ENCODE measurements at places on chromosomes 3 and 15.

- DNase-seq, result no peak
Measured at GRCh38 chr15:58465866-58466517, 34.2 kb downstream of the LIPC start.

DNA sequence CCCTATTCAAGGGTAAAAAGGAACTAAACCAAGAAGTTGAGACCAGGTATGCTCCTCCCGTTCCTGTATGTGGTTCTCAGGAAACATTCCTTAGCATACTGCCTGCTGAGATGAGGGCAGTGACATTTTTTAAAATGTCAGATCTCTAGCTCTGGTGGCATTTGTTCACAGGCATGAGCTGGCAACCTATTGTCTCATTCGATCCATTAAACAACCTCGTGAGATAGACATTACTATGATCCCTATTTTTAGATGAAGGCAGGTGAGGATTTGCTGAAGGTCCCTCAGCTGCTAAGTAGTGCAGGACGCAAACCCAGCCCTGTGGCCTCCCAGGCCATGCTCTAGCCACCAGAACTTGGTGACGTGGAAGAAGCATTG is 74.9 kb downstream of the SIDT1 start:
- no peak for DNase-seq

- no peak for DNase-seq
Measured at GRCh38 chr3:1462856-1463450, 370.1 kb downstream of the CNTN6 start.

- DNase-seq, result no peak
Measured at GRCh38 chr3:12323237-12323636, 34.4 kb downstream of the PPARG start.

GRCh38 chr3:107956991-107957900 is 133.6 kb downstream of the CD47 start:
- no peak for DNase-seq

- DNase-seq, result no peak
Measured at GRCh38 chr15:92772626-92773244, 117.2 kb upstream of the FAM174B start.

DNA sequence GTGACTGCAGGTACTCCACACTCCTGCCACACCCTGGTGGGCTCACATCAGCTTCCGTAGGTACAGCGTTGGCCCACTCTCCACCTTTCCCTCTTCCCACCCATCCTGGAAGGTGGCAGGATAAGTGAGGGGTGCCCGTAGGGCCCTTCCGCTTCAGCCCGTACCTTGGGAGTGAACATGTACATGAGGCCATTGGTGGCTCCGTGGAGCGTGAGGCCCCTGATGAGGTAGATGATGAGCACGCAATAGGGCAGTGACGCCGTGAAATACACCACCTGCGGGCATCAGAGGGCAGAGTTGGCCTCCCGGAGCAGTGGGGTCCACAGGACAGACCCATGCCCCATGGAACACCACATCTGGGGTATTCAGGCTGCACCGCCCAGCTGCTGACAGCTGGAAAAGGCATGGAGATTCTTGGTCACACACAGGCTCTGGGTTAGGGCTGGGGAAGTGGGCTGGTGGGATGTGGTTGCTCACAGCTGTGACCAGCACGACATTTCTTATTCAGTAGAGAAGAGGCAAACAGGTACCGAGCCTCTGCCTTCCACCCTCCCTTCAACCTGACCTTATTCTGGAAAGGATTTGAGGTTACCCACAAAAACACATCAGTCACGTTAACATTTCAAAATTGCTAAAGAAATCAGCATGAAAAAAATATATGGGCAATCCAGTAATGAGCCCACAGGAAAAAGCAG is 23.8 kb downstream of the SLC6A20 start:
- DNase-seq, result no peak

- DNase-seq, result no peak
Measured at GRCh38 chr3:61526308-61526707, 35.1 kb upstream of the PTPRG start.

- DNase-seq, result no peak
Measured at GRCh38 chr3:56302417-56302816, 165.8 kb downstream of the ERC2 start.

DNA sequence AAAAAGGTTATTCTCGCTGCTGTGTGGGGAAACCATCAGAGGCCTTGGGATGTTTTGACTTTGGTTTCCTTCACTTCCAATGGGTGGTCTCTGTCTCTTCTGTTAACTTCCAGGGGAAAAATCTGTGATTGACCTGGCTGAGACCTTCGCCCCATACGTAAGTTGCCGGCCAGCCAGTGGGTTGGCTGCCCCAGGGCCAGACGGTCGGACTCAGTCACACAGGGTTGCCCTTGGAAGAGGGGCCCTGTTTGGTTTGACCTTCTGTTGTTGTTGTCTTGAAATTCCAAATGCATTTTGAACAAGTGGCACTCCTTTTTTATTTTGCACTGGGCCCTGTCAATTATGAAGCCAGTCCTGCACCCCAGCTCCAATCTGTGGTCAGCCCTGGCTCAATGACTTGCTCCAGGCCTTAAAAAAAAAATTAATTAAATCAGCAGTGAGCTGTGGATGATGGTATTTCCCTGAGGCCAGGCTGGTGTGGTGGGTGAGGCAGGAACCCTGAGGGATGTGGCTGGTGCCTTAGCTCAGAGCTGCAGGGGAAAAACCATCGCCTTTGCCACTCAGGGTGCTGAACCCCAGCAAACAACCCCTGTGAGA is 4.5 kb downstream of the FAM107A start:
- no peak for DNase-seq

DNA sequence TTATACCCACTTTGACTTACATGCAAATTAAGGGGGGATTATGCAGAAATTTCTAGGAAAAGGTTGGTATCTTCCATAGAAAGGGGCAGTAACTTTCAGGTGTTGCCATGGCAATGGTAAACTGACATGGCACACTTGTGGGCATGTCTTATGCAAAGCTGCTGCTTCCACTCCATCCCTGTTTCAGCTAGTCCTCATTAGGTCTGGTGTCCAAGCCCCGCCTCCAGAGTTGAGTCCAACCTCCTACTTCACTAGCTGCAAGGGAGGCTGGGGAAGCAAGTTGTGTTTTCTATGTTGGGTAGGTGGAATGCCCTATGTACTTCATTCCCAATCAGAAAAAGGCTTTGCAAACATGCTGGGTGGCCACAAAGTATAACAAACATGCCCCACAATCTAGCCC is 14.7 kb upstream of the KLHL40 start:
- no peak for DNase-seq

DNA sequence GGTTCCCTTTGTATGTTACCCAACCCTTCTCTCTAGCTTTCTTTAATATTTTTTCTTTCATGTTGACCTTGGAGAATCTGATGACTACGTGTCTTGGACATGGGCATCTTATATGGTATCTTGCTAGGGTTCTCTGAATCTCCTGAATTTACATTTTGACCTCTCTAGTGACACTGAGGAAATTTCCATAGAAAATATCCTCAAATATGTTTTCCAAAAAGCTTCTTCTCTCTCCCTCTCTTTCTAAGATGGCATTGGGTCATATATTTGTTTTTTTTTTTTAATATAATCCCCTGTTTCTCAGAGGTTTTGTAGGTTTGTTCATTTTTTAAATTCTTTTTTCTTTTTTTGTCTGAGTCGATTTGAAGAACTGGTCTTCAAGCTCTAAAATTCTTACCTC is 184.0 kb upstream of the TMC3 start:
- DNase-seq, result no peak

DNA sequence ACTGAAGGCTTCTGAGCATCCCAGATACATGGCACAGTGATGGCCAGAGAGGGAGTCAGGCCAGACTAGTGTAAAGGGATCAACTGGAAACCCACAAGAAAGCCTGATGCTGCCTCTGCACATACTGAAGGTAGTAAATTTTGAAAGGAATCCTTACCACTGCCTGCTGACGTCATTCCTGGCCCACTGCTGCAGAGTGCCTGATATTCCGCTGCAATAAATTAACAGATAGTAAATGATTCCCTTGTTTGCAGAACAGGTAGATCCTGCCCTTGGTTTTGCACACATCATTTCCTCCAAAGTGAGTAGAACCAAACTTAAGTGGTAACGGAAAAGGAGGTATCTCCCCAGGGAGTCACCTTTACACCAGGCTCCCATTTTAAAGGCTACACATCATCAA is 146.7 kb downstream of the FBN1 start:
- no peak for DNase-seq

DNA sequence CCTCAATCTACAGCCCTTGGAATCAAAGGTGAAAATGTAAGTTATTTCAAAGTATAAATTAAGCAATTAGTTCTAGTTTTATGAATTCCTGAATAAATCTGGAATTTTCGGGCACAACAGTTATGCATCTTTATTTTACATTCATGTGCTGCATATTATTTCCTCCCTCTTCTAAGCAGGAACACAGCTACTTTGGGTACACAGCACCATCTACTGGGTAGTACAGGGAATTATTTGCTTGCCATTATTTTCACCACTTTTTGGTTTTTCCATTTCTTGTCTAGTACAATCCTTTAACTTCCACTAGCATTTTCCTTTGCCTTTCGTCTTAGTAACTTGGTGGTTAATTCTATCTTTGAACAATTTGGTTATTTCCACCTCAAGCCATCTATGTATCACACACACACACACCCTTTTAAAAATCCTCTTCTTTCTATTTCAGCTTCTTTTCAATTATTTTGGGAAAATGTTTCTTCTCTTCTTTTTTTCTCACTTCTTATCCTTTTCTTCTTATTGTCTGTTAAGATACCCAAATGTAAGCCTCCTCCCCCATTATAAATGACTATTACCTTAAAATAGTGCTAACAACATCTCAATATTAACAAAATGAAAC is 451.0 kb downstream of the MFSD1 start:
- DNase-seq, result no peak

- no peak for DNase-seq
Measured at GRCh38 chr15:39127151-39127790, 453.6 kb upstream of the THBS1 start.

DNA sequence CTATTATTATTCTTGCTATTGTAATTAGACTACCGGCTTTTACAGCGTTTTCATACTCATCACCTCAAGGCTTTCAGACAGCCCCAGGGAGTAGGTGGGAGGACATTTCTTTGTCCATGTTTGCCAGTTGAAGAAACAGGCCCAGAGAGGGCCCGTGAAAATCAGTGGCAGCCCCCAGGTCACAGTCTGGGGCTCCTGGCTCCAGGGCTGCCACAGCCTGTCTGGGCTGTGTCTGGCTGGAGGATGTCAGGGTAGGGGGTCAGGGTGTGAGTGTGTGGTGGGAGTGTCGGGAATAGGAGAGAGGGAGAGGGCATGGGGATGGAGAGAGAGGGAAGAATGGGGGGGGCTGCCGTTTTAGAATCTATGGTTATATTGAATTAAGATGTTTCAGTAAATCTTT is 118.2 kb upstream of the TLE3 start:
- DNase-seq, result no peak

- no peak for DNase-seq
Measured at GRCh38 chr3:49020330-49021212, 1.4 kb upstream of the NDUFAF3 start.

DNA sequence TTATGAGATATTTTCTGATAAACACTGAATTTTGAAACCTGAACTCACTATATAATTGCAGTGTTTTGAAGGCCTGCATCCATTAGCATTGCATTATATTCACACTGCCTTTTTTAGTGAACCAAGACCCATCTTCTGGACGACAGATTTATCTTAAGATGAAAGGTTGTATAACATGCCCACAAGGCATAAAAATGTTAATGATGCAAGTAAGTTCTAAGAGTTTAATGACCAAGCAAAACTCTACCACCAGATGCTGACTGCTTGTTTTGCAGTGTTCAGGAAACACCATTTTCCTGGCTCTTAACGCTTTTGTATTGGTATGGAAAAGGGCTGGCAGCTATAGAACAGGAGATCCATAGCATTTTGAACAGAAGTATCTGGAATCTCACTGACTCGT is 46.1 kb downstream of the USP50 start:
- no peak for DNase-seq

DNA sequence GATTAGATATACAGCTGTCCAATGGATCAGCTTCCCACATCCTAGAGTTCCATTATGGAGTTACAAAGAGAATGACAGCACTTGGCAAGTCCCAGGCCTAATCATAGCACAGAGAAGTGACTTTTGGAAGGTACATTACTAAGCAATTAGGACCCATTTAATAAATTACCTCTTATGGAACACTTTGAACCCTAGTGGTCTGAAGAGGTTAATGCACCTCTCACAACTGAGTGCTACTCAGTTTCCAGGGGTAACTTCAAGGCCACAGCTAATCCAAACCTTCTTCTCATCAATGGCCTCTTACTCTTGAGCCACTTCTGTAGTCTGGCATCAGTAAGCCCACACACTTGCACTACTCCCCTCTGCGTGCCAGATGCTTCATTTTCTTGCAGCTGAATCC is 34.9 kb upstream of the MEIS2 start:
- DNase-seq, result no peak

GRCh38 chr3:50674349-50675178 is at the start of gene DOCK3:
DOCK3 (plus strand) TSS chr3:50674927; CDS start chr3:50675264, 337 bp downstream.
- DNase-seq, result peak; percentile 38

GRCh38 chr15:31525988-31526665 is 199.5 kb downstream of the KLF13 start:
- no peak for DNase-seq

GRCh38 chr3:127477396-127477795 is 113.1 kb downstream of the TPRA1 start:
- DNase-seq, result no peak

- DNase-seq, result no peak
Measured at GRCh38 chr3:53845103-53845880, 927 bp downstream of the CHDH start.

GRCh38 chr3:191169566-191169965 is 29.5 kb upstream of the OSTN start:
- DNase-seq, result no peak

Measured in stimulated activated CD4-positive, alpha-beta T cell treated with anti-CD3 and anti-CD28 coated beads, TNF-alpha, amount 100 ng/mL, for 4 hours (primary cell).